Effector CD4-positive, alpha-beta T cell (primary cell): ENCODE measurements at places on chromosomes 7 and 10.

DNA sequence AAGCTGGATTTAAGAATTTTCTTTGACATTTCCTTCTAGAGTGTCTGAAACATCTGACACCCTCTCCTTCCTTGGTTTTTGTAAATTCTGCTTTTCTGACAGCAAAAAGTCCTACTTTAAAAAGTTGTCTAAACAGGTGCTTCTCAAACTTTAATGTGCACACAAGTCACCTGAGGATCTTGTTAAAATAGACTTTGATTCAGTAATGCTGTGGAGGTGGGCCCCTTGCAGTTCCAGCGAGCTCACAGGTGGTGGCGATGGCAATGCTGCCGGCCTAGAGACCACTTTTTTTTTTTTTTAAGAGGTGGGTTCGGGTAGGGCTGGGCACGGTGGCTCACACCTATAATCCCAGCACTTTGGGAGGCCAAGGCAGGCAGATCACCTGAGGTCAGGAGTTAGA is 77.1 kb downstream of the ABCC2 start:
- no peak for DNase-seq

DNA sequence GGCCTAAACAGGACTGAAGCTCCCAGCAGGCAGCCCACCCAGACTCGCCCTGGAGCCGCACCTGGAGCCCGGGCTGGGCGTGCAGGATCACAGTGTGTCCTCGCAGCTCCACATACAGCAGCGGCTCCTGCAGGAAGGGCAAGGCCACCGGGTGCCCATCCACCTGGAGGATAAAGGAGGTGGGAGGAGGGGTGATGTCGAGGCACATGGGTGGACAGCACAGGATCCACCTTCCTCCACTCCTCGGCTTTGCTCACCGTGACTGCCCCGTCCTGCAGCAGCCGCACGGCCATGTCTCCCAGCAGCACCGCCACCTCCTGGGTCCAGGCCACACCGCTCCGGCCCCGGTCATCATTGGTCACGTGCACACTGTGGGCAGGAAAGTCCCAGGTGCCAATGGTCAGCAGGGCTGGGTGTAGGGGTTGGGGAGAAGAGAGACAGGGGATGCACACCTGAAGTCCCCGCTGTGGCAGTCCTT is 16.8 kb downstream of the ATP6V1F start:
- DNase-seq = no peak

- no peak for DNase-seq
Measured at GRCh38 chr10:19918794-19919193, 102.6 kb downstream of the PLXDC2 start.

DNA sequence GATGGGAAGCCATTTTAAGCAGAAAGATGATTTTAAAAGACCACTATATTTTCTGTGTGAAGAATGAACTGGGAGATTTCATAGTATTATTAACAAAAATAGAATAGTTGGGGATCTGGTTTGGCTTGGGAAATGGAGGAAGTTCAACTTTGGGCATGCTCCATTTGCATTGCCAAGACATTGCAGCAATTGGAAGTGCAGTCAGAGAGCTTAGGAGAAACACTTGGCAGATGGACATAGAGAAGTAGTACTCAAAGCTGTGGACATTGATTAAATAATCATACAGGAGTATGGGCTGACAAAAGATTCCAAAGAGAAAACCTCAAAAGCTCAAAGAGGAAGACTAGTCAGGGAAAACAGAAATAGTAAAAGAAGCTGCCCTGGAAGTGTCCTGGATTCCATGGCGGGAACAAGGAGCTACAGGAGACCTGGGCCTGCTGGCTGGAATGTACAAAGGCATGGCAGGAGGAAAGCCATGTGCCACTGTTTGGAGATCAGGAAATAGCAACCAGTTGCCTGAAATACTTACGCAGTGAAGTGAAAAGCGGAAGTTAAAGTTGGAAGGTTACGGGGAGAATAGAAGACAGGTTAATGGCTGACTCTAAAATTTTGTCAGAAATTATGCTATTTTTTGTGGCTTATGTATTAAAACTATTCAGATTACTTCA is 93.6 kb upstream of the MXI1 start:
- no peak for DNase-seq

GRCh38 chr10:129881641-129882040 is 82.4 kb downstream of the EBF3 start:
- no peak for DNase-seq
